ENCODE measurements at places on chromosomes 12 and 14.

- DNase-seq: no peak
These were observed 6.2 kb upstream of the STYX start for GRCh38 chr14:52723514-52724359.

DNA sequence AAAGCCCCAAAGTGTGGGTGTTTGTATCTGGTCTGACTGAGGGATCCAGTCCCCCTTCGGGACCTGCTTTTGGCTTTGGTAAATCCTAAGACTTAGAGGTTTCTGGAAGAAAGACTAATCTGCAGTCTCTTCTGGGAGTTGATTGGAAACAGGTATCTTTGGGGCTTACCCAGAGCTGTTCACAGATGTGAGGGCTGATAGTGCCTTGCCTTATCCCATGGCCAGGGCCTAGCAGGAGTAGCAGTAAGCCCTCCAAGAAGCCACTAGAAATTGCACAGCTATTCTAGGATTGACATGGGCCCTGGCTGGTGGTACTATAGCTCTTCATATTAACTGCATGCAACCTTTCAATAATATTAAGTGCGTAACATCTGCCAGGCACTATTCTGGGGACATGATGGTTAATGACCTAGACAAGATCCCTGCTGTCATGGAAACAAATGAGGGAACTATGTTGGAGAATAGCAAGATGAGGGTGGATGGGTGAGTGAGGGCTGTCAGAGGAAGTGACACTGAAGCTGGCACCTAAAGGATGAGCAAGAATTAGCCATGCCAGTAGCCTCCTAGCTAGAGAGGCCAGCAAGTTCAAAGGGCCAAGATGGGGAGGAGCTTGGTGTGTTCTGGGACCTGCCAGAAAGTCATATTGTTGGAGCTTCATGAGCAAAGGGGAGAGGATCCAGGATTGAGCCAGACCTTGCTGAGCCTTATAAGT lies 71.7 kb downstream of the CRADD start:
- no peak for DNase-seq

- peak; percentile 71 for DNase-seq
These were observed 59.1 kb downstream of the FAM222A start for GRCh38 chr12:109772622-109773321.

DNA sequence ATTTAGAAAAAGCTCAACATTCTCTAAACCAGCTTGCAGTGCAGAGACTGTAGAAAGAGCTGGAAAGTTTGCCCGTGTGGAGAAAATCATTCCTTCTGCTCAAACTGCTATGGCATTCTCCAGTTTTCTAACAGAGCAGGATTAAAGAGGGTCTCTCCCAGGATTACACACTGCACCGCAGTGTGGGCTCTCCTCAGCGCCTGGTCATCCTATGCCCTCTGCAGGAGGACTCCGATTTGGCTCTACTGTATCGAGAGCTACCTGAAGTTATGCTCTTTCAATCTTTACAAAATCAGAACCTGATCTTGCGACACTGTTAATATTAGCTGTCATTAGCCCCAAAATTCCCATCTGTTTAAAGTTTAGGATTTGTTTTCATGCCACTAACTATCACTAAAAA lies 33.0 kb downstream of the BHLHE41 start:
- DNase-seq: peak; percentile 37

DNA sequence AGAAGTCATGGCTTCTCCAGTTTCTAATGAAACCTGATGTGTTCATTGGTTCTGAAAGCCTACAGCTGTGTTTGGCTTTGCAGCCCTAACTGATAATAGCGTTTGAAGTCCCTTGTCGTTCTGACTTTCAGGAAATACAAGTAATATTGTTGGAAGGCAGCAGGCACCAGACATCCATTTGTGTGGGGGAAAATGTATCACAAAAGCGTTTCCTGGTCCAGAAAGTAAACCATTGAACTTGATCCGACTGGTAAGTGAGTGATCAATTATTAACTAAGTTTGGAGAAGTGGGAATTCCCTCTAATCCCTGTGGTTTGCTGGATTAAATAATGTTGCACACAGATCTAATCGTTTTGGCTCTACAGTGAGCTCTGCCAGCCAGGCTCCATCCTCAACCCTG lies 77.3 kb upstream of the LTA4H start:
- no peak for DNase-seq

- DNase-seq: no peak
These were observed 64.1 kb downstream of the NELL2 start for GRCh38 chr12:44812062-44812461.

GRCh38 chr14:56414236-56414635 lies 165.4 kb upstream of the TMEM260 start:
- peak; percentile 33 for DNase-seq

- DNase-seq: no peak
These were observed 11.8 kb upstream of the NUAK1 start for GRCh38 chr12:106150555-106150954.

DNA sequence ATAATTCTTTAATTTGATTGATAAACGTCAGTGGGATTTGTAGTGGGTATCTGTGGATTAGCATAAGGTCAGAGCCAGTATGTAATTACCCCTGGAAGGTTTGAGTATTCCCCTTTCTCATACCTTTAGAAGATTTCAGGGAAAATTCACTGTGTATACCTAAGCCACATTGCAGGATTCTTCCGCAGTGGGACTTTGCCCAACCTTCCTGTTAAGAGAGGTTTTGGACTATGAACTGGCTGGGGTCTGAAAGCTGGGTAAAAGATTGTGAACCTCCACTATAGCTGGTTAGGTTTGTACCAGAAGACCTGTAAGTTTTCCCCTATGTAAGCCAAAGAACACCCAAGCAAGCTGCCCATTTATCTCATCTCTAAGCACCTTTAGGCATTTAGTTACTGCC lies 150.2 kb downstream of the TTC6 start:
- no peak for DNase-seq

DNA sequence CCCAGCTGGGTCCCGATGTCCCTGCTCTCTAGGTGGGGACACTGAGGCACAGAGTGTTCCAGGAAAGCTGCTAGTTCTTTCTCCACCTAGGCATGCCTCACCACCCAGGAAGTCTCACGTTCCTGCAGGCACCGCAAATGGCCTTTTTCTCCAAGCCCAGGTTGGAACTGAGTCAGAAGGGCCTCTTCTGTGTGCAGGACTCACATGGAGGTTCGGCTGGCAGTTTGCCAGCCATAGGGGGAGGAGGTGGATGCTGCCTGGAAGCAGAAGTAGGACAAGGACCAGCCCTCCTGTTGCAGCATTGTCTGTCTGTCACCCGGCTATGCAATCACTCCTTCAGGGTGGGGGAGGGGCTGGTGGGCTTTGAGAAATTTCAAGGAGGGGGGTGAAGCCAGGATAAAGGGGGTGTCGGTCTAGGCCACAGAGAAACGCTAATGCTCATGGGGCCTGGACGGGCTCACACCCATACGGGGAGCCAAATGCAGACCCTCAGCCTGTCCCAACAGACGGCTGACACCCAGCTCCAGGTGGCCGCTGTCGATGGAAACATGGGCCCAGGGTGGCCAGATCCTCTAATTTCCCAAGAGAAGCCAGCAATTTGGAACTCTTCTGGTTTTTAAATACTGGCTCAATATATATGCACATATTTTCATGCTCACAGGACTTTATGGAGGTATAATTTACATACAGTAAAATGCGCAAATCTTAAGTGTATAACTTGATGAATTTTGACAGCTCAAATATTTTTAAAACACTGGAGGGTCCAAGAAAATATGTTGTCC lies 120.5 kb downstream of the PHETA1 start:
- DNase-seq: no peak

- no peak for DNase-seq
These were observed 70.5 kb downstream of the TRIM9 start for GRCh38 chr14:51024377-51024776.

- DNase-seq: no peak
These were observed 29.7 kb downstream of the BDKRB1 start for GRCh38 chr14:96285667-96286066.

- no peak for DNase-seq
These were observed 35.1 kb downstream of the ARF6 start for GRCh38 chr14:49928015-49928414.

DNA sequence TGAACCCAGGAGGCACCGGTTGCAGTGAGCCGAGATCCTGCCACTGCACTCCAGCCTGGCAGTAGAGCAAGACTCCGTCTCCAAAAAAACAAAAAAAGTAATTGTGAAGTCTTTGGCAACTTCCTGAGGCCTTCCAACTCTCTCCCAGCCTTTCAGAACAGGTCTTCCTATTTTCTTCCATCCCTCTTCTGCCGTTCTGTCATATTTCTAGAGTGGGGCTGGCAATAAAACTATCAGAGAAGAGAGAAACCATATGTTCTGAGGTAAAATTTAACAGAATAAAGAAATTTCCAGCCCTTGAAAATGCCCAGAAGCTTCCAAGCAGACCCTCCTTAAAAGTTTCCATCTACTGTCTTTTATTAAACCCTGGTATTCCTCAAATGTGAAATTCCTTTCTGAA lies 100.4 kb downstream of the HMGA2 start:
- no peak for DNase-seq

GRCh38 chr14:55540847-55541773 lies 38.9 kb upstream of the KTN1 start:
- DNase-seq: no peak

- no peak for DNase-seq
These were observed 35.8 kb upstream of the LTBP2 start for GRCh38 chr14:74647678-74648461.

GRCh38 chr12:117218149-117218548 lies 27.9 kb upstream of the FBXO21 start:
- no peak for DNase-seq

GRCh38 chr12:24222968-24223367 lies 273.5 kb upstream of the SOX5 start:
- no peak for DNase-seq

DNA sequence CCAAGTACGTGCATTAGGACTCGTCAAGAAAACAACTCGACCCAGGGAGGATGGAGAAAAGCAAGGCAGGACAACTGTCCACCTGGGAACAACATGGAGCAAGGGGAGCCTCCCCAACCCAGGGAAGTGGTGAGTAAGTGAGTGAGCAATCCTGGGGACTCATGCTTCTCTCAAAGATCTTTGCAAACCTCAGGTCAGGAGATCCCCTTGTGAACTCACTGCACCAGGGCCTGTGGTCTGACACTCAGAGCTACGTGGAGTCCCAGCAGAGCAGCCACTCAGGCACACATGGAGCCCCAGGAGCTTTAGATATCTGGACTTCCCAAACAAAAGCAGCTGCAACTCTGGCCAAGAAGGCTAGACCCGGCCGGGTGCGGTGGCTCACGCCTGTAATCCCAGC lies 12.2 kb upstream of the OR5AU1 start:
- DNase-seq: no peak

DNA sequence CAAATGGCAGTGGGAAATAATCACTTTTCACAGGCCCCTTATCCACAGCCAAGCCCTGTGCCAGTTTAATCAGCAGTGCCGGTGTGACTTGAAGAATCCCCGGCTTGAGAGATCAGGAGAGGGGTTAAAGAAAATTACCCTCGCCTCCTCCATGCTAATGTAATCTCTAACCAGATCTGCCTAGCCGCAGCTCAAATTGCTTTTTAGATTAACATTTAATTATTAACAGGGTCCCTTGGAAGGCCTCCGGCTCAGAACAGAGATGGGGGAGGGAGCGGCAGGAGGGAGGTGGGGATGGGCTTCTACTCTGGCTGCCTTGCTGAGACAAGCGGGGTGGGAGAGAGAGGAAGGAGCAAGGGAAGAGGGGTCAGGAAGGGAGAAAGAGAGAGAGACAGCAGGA lies 24.0 kb downstream of the FAM222A start:
- DNase-seq: no peak

- DNase-seq: peak; percentile 16
These were observed 55.7 kb downstream of the METTL25 start for GRCh38 chr12:82414044-82414443.

DNA sequence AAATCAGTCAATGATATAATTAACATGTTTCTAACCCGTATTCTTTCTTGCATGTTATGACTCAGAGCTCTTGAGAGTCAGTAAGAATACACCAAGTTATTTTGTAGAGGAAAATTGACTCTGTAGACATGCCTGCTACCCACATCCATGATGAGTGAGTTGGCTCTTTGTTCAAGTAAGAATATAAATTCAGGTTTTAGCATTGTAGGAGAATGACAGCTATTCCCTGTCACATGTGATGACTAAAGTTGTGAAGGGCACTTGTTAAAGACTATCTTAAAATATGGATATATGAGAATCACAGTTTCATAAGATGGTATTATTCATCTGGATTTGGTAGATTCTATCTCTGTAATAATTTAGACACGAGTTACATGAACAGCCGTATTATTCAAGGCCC lies 209.1 kb downstream of the CCDC59 start:
- DNase-seq: no peak

DNA sequence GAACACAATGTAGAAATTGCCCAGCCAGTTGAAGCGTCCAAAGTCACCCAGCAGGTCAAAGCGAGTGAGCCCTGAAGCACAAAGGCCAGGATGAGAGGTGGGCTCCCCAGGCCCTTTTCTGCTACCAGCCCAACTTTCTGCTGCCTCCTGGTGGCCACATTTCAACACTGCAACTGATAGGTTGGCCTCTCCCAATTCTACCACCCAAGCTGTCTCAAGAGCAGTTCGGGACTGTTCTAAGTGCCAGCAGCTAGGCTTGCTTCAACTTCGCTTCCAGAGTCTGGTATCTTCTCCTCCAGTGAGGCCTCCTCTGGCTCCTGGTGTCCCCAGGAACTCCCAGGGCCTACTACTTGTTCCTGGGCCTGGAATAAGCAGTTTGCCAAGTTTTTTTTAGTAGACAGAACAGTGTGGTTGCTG lies 3.4 kb upstream of the DHH start:
- no peak for DNase-seq

GRCh38 chr14:82999802-83000201 lies 1466.1 kb upstream of the SEL1L start:
- DNase-seq: peak; percentile 4

GRCh38 chr12:130117233-130117632 lies 45.0 kb upstream of the FZD10 start:
- no peak for DNase-seq

GRCh38 chr14:84027351-84027750 lies 1502.6 kb upstream of the FLRT2 start:
- DNase-seq: no peak

DNA sequence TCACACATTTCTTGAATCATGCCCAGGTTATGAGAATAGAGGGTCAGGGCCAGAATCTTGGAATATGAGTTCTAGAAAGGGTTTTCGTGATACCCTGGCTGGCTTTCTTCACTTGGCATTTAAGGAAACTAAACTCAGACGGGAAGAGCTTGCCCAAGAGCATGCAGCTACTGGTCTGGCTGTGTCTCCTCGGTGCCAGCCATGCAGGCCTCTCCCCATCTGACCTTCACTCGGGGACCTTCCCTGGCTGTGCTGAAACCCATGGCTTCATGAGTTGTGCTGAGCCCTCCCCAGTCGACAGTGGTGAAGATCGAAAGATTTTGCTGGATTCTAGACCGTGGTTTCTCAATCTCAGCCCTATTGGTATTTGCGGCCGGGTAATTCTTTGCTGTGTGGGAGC lies 38.0 kb downstream of the FOXN3 start:
- DNase-seq: no peak

DNA sequence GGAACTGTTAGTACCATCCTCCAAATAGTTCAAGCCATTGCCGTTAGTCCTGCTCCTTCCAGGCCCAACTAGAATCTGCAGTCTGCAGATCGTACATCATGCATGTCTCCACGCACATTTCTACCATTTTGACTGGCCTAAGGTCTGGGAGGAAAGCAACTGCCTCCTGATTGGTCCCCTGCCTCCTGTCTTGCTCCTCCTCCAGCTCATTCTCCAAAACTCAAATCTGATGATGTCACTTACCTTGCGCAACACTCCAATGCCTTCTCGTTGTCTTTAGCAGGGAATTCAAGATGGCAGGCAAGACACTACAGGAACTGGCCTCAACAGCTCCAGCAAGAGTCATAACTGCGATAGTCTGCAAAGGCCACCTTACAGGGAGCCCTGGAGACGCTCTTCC lies 9.7 kb upstream of the HCAR1 start:
- DNase-seq: no peak

Data from globus pallidus (tissue), 1 donor.